GM18507 (cell line): ENCODE measurements at places on chromosomes 6 and 20.
A peak's percentile ranks its signal among the peaks of the same experiment; 100 is the strongest.

GRCh38 chr6:55528624-55529023 lies 50.4 kb downstream of the HMGCLL1 start:
- DNase-seq = no peak

GRCh38 chr20:63641146-63641791 lies 12.0 kb downstream of the STMN3 start:
- no peak for DNase-seq

GRCh38 chr6:8177721-8178120 lies 75.4 kb upstream of the EEF1E1 start:
- DNase-seq = no peak

- no peak for DNase-seq
Observed at GRCh38 chr20:3413393-3413889, 6.0 kb upstream of the DNAAF9 start.

GRCh38 chr6:80789912-80790570 lies 683.6 kb downstream of the BCKDHB start:
- DNase-seq = no peak

- DNase-seq = no peak
Observed at GRCh38 chr20:32751702-32752457, 8.6 kb upstream of the COMMD7 start.

- peak; percentile 64 for DNase-seq
Observed at GRCh38 chr20:45373353-45374100, 4.6 kb downstream of the TP53TG5 start.

DNA sequence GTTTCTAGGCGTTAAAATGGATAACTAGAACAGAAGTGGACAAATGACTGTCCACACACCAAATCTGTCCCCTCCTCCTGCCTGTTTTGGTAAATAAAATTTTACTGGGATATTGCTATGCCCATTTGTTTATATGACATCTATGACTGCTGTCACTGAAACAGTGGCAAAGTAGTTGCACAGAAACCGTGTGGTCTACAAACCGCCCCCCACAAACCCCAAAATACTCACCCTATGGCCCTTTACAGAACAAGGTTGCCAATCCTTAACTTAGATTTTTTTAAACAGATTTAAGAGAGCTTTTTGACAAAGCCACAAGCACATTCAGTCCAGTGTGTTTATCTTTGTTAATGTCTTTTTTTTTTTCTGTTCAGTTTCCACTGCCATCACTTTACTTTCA lies 137.8 kb downstream of the MTFR2 start:
- DNase-seq = no peak

- no peak for DNase-seq
Observed at GRCh38 chr20:11724097-11724496, 193.6 kb upstream of the BTBD3 start.
